SK-N-MC (cell line): ENCODE measurements at places on chromosomes 1 and 21.
A peak's percentile ranks its signal among the peaks of the same experiment; 100 is the strongest.

- DNase-seq: no peak
Measured at GRCh38 chr1:59445040-59445439, 148.1 kb downstream of the FGGY start.

GRCh38 chr1:169105434-169106094 lies 926 bp upstream of the ATP1B1 start:
- no peak for DNase-seq

- peak; percentile 40 for DNase-seq
Measured at GRCh38 chr1:12745126-12745991, 641 bp upstream of the CFAP107 start.

DNA sequence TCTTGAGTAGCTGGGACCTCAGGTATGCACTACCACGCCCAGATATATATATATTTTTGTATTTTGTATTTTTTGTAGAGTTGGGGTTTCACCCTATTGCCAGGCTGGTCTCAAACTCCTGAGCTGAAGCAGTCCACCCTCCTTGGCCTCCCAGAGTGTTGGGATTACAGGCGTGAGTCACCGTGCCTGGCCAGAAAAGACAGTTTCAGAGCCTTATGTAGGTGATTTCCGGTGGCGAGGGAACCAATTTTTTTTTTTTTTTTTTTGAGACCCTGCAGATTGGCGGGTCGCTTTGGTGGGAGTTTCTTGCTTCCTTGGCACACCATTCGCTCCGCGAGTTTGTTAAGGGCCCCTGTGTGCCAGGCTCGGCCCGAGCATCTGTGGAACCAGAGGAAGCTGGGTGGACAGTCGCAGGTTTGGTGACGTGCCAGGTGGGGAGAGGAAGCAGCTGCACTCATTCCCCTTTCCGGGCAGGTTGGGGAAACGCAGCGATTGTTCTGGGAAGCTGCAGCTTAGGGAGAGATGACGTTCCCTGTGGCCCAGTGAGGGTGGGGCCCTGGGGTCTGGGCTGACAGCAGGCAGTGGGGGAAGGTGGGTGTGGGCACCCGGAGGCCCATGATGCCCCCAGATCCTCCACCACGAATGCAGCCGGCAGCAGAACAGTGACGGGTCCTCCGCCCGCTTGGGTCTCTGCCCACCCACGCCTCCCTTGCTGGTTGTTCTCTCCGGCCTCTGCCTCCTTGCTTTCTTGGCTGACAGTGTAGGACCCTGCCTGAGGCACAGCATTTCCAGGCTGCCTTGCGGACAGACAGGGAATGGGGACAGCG lies 25.1 kb downstream of the SPSB1 start:
- DNase-seq: no peak

GRCh38 chr21:33674226-33674625 lies 31.9 kb downstream of the ITSN1 start:
- DNase-seq: no peak

DNA sequence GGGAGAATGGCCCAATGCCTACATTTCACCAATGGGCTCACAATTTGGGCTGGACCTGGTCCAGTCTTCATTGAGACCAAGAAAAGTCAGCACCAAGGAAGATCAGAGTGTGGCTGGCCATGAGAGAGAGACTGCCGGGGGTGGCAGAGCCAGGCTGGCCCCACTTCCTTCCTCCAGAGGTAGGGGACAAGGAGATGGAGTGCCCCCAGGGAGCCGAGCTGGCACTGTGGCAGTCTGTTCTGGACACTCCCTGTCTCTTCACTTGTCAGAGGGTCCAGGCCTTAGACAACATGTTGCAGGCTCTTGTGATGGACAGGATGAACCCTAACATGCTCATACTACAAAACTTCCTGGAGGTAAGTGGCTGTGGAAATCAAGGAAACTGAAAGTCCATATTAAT lies 27.7 kb downstream of the INAVA start:
- DNase-seq: no peak
